Hepatic stellate cell (primary cell): ENCODE measurements at places on chromosomes 3 and 15.

DNA sequence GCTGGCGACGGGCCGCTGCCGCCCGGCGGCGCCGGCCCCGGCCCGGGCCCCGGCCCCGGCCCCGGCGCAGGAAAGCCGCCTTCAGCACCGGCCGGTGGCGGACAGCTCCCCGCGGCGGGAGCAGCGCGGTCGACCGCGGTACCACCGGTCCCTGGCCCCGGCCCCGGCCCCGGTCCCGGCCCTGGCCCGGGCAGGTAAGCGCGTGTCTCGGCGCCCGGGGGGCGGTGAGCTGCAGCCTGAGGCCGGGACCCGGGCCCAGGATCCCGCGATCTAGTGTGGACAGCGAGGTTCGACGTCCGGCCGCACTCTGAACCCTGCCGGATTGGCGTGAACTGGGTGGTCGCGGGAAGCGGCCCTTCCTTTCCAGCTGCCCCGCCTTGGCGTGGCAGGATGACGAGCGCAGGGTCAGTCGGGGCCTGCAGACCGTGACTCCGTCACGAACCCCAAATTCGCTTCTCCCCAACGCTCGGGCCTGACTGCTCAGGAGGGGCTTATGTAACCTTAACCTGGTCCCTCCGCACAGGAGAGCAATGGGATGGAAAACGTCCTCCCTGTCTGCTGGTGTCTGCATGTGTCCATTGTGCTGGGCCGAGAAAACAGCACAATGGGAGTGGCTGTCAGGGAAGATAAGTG is 472 bp downstream of the BSN start:
- peak; percentile 57 for DNase-seq

- peak; percentile 29 for DNase-seq
Observed at GRCh38 chr3:61562042-61562720, 810 bp downstream of the PTPRG start.

GRCh38 chr3:150996731-150997130 is 24.2 kb upstream of the CLRN1 start:
- DNase-seq = no peak

DNA sequence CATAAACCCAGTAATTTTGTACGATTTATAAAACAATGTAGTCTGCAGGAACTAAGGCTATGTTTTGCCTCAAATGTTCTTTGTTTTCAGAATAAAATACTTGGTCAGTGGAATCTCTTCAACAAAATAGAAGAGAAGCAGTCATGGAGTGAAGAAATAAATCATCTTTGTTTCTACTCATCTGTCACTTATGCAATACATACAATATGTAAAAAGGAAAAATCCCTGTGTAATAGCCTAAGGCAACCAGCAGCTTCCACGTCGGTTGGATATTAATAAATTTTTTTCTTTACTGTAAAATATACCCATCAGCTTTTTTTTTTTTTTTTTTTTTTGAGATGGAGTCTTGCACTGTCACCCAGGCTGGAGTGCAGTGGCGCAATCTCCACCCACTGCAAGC is 5.2 kb upstream of the WDR5B start:
- DNase-seq = no peak

GRCh38 chr3:147195887-147196286 is 210.5 kb downstream of the ZIC4 start:
- DNase-seq = no peak

- DNase-seq = no peak
Observed at GRCh38 chr3:43249405-43249804, 36.9 kb upstream of the SNRK start.

GRCh38 chr15:68795298-68795848 is 25.3 kb downstream of the ANP32A start:
- DNase-seq = peak; percentile 75

GRCh38 chr15:70768257-70768883 is 5.0 kb upstream of the UACA start:
- DNase-seq = no peak

DNA sequence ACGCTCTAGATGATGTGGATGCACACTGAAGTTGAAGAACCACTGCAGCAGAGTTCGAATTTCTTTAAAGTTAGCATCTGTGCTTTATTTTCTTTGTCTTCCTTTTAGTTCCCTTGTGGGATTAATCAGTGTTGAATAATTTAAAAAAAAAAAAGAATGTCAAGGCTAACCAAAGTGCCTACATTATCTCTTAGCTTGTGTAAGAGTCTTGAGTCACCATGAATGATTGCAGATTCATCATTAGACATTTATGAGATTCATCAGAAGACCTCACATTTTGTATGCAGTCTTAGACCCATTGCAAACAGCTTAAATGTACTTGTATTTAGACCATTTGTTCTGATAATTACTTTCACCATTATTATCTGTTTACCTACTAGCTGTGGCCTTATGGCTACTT is 182.2 kb downstream of the FNDC3B start:
- DNase-seq = peak; percentile 27

GRCh38 chr15:49418811-49419210 is 4.2 kb upstream of the FGF7 start:
- DNase-seq = no peak

DNA sequence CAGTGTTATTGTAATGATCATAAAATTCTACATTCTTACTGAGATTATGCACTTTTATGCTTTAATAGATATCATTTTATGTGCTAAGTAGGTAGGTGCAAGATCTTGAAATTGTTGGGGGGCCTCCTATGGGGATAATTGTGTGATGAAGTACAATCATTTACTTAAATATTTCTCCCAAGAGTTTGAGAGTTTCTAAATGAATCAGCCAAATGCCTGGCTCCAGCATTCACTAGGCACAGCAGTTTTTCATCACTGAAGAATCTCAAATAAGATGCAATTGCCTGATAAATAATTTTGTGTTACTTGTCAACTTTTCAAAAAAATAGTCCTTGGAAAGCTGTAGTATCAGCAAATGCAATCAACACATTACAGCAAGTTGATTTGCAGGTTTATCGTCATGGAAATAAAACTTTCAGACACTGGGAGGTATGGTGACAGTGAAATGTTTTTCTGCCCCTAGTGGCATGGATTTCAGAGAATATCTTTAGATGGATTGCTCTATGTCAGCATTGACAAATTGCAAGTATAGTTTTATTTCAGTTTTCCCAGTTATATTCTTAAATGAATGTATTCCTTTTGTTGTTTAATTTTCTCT is 167.1 kb downstream of the NEK11 start:
- DNase-seq = no peak

- no peak for DNase-seq
Observed at GRCh38 chr3:41688595-41689380, 273.1 kb downstream of the ULK4 start.

GRCh38 chr3:141913150-141913811 is 36.8 kb downstream of the ATP1B3 start:
- peak; percentile 56 for DNase-seq

- no peak for DNase-seq
Observed at GRCh38 chr3:124964387-124964786, 29.8 kb upstream of the MUC13 start.
